ENCODE measurements at places on chromosomes 12 and 14. TPM values are rescaled to one million over a fixed set of nuclear protein-coding genes. Genes with fewer than 3 reads are reported as not detected.

DNA sequence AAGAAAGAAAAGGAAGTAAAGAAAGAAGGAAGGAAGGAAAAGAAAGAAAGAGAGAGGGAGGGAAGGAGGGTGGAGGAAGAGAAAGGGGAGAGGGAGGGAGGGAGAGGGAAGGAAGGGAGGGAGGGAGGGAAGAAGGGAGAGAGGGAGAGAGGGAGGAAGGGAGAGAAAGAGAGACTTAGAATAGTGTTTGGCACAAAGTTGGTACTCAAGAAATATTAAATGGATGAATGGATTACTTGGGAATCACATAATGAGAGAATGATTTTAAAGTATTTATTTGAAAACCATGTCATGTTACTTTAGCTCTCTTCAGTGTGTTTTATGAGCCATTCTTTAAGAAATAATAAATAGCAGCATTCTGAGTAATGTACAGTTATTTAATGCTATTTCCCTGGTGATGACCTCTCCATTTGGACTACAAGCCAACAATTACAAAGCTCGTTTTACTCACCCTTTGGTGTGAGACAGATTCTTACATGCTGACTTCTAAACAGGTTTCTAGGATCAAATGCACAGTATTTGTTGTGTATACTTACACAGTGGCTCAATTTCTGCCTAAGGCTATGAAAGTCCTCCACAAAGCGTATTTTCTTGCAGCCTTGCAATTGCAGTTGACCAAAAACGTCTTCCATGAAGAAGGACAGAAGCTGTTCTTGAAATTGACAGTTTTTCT, 861 bp downstream of the IL26 start:
- H3K4me1 ChIP-seq = no peaks in the 10 kb centered on the region
- DNase-seq = no peak

- DNase-seq = no peak
- no peaks in the 10 kb centered on the region for H3K4me1 ChIP-seq
- no peaks in the 10 kb centered on the region for H3K36me3 ChIP-seq
- H3K27me3 ChIP-seq = no peaks in the 10 kb centered on the region
Observed at GRCh38 chr12:13142747-13143146, 39.3 kb upstream of the GSG1 start.

DNA sequence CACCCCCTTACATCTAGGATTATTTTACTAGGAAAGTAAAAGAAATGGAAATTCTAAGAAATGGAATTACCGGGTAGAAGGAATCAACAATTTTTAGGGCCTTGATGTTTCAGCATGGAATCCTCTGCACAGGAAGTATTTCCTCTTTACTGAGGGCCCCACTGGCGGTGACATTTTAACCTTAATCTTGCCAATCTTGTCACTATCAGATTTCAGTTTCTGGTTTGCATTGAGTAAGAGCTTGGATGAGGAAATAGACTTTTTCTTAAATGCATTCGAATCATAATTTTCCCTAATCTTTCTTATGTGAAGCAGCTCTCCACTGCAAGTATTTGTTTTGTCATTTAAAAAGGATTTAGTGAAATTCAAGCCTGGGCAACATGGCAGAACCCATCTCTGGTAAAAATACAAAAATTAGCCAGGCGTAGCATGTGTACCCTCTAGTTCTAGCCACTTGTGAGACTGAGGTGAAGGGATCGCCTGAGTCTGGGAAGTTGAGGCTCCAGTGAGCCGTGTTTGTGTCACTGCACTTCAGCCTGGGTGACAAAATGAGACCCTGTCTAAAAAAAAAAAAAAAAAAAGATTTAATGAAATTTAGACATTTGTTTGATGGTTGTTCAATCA, 40.7 kb downstream of the TPCN1 start:
- H3K4me3 ChIP-seq = no peak overlapping the region
- DNase-seq = no peak
- no peaks in the 10 kb centered on the region for H3K27me3 ChIP-seq
- peak overlapping the region; percentile 56 for H3K27ac ChIP-seq

DNA sequence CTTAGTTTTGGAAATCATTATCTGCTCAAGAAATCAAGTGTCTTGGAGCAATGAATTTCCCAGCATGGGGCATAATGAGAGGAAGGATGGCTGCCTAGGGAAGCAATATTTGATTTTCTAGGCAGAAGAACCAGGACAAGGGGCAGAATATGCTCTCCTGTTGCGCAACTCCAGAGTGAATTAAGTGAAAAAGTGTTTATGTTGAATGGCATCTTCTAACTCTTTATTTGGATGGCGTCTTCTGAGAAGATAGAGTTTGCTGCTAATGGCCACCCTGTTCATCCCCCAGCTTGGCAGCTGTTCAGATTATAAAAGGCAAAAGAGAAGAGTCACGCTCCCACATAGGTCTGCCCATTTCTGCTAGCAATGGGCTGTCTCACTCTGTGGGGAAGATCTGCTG, 1278.1 kb downstream of the AACS start:
- no peak overlapping the region for H3K4me3 ChIP-seq
- H3K27ac ChIP-seq = no peak overlapping the region
- no peak for DNase-seq
- H3K36me3 ChIP-seq = no peaks in the 10 kb centered on the region
- no peaks in the 10 kb centered on the region for H3K27me3 ChIP-seq

The HOXC9 gene
- total RNA-seq = 3.8 TPM

Data from breast epithelium (tissue), 4 donors.